Urinary bladder (tissue), 4 donors: ENCODE measurements at places on chromosomes 4 and X.

GRCh38 chrX:150536455-150537116, 31.8 kb upstream of the MTM1 start:
- no peak for DNase-seq

GRCh38 chrX:11399489-11400094, 106.4 kb downstream of the AMELX start:
- DNase-seq, result no peak

GRCh38 chr4:100795581-100795980, 277.8 kb upstream of the EMCN start:
- DNase-seq, result no peak

GRCh38 chrX:72713130-72713529, 976 bp downstream of the PHKA1 start:
- no peak for DNase-seq

DNA sequence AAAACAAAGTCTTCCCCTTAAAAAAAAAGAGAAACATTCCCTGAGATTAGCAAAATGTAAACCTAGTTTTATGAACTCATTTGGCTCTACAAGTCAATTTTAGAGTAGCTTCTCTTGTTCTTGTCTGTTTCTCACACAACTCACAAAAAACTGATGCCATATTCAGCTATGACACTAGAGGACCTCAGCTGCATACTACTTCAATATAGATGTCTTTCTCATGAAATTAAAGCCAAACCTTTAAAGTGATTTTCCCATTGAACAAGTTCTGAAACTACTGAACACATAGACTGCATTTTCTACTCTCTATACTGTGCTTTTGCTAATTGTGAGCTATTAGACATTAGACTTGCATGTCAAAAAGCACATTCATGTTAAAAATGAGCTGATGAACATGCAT, 49.8 kb downstream of the TBCK start:
- no peak for DNase-seq

DNA sequence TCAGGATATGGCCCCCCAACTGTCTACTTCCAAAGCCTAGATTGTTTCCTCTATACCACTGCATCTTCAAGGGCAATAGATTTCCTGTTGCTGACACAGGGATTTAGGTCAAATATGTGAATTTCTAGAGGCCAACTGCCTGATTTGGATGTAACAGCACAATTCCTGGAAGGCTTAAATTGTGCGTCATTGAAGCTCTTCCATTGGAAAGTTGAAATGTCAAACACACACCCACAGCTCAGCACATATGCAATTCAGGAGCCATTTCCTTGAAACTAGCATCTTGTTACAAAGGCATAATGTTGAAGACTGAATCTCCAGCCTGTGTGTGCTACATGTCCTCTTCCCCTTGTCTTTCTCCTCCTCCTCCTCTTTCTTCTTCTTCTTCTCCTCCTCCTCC, 158.6 kb downstream of the STK32B start:
- no peak for DNase-seq

DNA sequence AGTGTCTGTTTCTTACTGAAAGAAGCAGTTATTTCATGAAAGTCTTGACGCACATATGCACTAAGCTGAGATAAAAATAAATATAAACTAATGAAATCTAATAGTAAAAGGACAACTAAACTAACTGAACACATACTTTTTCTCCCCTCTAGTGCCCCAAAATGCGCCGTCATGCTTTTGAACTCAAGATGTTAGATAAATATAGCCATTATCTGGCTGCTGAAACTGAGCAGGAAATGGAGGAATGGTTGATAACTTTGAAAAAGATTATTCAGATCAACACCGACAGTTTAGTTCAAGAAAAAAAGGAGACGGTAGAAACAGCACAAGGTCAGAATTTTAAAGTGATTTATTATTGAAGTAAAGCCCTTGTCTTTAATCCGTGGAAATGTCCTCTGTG, 70.2 kb downstream of the DOCK11 start:
- no peak for DNase-seq
